NCI-H460 (cell line): ENCODE measurements at places on chromosomes 2 and 18.

GRCh38 chr2:6864923-6865345 lies 773 bp downstream of the CMPK2 start:
- no peak for DNase-seq

DNA sequence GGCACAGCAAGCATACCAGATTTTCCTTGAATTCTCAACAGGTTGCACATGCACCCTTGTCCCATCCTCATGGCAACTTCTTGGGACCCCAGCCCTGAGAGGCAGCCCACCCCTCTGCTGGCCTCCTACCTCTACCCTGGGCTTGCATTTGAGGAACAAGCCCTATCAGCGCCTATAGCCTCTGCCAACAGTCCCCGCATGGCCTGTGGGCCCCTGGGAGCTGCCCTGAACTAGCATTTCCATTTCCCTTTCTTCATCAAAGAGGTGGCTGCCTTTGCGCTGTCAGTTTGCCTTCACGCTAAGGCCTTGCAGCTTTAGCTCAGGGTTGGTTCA lies 5.4 kb upstream of the ZAP70 start:
- no peak for DNase-seq

GRCh38 chr2:151297882-151298281 lies 8.4 kb upstream of the NMI start:
- DNase-seq: no peak

DNA sequence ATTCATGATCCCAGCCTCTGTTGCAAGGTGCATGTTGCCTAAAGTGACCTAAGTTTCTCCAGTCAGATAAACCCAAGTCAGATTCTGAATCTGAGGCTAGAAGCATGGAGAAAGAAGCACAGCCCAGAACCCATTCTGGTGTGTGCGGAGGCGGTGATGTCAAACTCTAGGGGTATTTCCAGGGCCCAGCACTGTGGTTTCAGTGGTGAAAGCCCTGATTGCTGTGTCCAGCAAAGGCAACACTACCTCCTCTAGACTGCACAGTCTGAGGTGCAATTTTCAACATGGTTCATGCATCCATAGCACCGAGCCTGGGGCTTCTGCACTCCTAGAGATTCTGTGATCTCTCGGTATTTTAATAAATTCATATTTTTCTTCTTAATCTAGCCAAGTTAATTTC lies 264.8 kb upstream of the KLHL29 start:
- no peak for DNase-seq

- DNase-seq: no peak
Measured at GRCh38 chr2:10970666-10971065, 58.9 kb downstream of the KCNF1 start.

DNA sequence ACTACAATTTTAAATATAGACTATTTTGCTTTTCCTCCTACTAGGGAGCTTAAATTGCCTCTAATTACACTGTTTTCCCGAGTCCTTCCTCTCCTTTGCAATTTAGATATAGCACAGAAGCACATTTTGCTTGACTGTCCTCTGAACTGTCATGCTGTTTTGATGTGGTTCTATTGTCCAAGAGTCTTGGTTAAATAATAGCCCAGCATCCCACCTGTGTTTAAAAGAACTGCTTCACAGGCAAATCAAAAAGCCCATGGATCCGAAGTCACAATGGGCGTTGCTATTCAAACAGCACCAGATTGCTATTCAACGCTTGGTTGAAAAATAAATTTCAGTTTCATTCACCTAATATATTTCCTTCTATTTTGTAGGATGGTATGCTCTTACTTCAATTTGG lies 22.3 kb upstream of the ACTR3 start:
- DNase-seq: no peak

DNA sequence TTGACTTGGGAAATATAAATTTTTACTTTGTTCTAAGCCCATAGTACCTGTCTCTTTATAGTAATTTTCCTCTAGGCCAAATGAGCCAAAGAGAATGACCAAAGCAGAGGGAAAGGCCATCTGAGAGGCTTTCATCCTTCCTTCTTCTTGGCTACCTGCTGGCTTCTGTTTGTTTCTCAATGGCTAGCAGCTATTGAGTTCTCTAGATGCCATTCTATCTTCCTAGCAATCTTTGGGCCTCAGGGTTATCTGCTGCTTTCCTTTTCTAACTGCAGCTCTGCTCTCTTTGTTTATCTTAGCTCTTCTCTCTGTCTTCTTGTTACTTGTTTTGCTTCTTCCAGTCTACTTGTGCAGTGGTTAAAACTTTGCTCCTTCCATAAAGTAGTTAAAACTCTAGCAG lies 601.1 kb upstream of the NRXN1 start:
- DNase-seq: no peak

DNA sequence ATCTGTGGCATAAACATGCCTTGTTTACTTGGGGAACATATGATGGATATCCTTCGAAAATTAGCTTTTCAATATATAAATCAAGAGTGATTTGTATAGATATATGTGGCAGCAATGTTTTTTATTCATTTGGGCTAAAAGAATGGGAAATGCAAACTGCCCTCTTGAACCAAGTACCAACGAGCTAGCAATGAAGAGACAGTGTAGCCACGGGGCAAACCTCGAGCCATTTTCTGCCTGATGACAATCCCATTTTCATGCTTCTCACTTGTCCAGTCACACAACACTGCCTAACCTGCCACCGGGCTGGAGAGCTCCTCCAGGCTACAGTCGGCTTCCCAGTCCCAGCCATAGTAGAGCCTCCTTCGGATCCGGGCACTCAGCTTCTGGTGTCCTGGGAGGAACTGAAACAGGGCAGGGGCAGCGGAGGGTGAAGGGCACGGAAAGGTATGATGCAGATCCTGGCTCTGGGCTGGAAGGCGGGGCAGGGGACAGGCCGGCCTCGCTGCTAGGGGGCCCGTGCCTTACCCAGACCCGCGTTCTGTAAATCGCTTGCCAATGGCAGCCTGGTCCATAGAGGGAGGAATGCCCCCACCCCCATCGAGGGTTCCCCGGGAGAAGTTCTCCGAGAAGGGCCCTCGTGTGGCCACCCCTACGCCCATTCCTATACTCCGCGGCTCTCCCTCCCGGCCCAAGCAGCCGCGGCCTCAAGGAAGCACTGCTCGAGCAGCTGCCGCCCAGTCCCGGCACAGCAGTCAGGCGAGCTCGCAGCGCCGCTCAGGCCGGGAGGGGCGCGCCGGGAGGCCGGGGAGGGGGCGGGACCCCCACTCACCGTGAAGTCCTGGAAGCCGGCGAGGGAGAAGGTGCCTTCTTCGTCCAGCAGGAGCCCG lies 552 bp downstream of the CNPPD1 start:
- no peak for DNase-seq

- peak; percentile 17 for DNase-seq
Measured at GRCh38 chr18:21820033-21820810, 79.6 kb downstream of the MIB1 start.

- DNase-seq: no peak
Measured at GRCh38 chr2:158144914-158145625, 43.4 kb downstream of the UPP2 start.

- DNase-seq: no peak
Measured at GRCh38 chr2:157751462-157752058, 122.9 kb upstream of the ACVR1C start.

GRCh38 chr2:105460048-105460732 lies 61.3 kb upstream of the FHL2 start:
- DNase-seq: no peak

DNA sequence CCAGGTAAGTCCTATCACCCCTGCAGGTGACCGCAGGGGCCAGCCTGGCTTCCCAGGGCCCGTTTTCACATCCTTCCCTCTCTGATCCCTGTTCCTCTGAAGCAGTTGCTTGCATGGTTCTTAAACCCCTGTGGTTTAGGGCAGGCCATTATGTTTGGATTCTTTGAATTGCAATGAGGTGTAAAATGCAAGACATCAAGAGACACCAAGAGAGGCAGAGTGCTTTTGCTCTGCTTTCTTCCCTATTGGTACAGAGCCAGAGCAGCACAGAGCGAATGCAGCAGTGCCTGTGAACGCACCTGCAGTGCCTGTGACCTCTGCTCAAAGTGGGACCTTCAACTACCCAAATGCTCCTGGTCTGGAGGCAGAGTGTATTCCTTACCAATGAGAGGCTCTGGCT lies 7.6 kb downstream of the RFX8 start:
- no peak for DNase-seq

GRCh38 chr2:235070063-235070706 lies 118.4 kb downstream of the SH3BP4 start:
- no peak for DNase-seq

- DNase-seq: no peak
Measured at GRCh38 chr2:239951825-239952224, 73.3 kb downstream of the NDUFA10 start.

- DNase-seq: no peak
Measured at GRCh38 chr18:80197528-80197927, 49.8 kb downstream of the PARD6G start.

DNA sequence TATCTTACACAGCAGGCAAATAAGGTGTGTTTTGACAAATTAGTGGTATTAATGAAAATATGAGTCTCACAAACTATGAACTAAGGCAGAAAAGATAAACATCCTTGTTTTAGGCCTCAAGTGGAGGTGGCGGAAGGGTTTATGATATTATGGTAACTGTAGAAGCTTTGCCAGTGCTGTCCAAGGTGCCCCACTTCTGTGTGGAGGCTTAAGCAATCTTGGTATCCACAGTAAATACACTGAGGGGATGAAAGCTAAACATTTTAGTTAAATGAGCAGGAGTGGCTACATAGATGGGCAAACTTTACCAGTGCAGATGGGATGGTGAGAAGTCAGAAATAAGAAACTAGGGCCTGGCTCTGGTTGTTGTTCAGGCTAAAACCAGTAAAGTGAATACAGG lies 84.7 kb downstream of the BARD1 start:
- no peak for DNase-seq

DNA sequence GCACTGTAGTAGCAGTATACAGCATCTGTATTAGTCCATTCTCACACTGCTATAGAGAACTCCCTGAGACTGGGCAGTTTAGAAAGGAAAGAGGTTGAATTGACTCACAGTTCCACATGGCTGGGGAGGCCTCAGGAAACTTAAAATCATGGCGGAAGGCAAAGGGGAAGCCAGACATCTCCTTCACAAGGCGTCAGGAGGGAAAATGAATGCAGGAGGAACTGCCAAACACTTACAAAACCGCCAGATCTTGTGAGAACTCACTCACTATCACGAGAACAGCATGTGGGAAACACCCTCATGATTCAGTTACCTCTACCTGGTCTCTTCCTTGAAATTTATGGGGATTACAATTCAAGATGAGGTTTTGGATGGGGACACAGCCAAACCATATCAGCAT lies 25.4 kb downstream of the MAP4K4 start:
- no peak for DNase-seq

GRCh38 chr2:184598316-184599053 lies at the start of gene ZNF804A:
Gene ZNF804A, plus strand, starts transcription at chr2:184598529. Its CDS starts 431 bp downstream, at chr2:184598960.
- DNase-seq: peak; percentile 71

DNA sequence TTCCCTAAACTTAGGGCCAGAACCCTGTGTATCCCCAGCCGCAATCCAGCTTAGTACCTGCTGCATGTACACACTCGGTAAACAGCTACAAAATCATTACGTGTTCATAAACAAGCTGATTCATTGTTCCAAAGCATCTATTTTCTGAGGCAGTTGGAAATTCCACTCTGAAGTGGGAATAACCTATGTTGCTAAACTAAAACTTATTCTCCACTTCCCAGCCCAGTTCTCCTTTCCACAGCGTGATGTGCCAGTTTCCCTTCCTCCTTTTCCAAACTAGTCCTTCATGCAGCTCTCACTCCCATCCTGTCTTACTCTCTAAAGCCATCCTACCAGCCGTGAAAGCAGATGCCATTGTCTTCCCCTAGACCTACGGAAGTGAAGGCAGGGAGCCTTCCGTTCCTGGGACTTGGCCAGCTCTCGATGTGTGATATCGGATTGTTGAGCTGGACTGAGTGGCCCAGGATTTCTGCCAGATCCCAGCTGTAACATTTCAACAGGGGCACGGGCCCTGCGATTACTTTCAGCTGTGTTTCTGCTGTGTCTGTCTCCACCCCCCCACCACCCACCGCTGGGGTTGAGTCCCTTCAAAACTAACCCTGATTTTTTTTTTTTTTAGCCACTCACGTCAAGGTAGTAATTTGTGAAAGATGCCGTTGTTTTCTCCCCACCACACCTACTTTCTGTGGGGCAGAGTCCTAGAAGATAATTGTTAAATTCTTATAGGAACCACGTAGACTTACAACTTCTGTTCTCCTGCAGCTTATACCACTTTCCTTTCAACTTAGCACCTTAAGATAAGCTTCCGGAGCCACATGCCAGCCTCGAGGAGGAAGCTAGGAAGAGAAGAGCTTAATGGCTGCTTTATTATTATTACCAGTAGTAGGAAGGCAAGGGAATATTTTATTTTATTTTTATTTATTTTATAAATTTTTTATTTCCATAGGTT lies 100.9 kb downstream of the CRIM1 start:
- peak; percentile 36 for DNase-seq

DNA sequence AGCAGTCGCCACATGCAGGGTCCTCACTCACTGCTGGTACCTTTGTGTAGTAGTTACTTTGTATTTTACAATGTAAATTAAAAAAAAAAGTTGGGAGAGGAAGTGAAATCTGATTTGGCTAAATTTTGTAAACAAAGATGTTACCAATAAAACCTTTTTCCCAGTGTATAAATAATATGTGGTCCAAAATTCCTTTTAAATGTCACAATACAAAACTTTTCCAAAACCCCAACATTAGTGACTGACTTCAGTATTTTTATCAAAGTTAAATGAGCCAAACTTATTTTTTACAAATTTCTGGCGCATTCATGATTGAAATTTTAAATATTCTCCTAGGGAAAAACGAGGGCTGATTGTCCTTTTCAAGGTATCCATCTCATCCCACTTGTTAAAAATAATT lies 239.9 kb downstream of the AGAP1 start:
- no peak for DNase-seq

DNA sequence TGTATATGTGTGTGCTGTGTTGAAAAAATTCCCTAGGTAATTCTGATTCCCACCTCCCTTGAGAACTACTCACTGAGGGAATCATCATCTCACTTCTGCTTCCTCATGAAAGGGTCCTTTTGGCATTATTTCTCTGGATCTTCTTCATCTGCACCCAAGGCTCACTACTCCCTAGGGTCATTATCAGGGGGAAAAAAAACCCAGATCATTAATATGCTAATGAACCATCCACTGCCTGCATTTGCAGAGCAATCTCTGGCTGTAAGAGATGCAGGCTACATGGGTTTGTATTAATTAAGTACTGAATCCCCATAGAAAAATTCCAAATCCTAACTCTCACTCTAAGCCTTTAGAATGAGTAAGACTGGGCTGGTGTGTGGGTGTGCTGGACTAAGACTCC lies 68.0 kb upstream of the IGFBP5 start:
- DNase-seq: no peak

DNA sequence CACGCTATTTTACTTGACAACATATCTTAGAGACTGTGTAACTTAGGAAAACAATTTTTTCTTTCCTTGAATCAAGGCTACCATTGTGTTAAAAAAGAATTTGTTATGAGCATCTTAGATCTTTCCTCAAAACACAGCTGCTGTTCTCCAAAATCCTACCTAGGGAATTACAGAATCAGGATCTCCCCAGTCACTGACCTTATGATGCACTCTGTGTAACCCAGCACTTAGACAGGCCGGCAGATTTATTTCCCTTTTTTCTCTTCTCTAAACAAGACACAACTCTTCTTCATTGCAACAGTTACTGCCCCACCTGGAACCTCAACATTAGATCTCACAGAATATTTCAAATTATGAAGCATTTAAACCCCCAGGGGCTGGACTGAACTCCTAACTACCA lies 13.5 kb upstream of the C2orf15 start:
- no peak for DNase-seq
